ENCODE measurements at places on chromosomes 1 and 21.

GRCh38 chr1:93237021-93237420 lies 56.5 kb downstream of the CCDC18 start:
- DNase-seq, result no peak

GRCh38 chr1:246837418-246838117 lies 94.2 kb downstream of the AHCTF1 start:
- DNase-seq, result no peak

GRCh38 chr1:18261891-18262290 lies 154.3 kb downstream of the IGSF21 start:
- no peak for DNase-seq

GRCh38 chr21:40052276-40052675 lies 185.0 kb downstream of the PCP4 start:
- DNase-seq, result no peak

GRCh38 chr1:70220517-70221237 lies 503 bp upstream of the SRSF11 start:
- DNase-seq, result no peak

DNA sequence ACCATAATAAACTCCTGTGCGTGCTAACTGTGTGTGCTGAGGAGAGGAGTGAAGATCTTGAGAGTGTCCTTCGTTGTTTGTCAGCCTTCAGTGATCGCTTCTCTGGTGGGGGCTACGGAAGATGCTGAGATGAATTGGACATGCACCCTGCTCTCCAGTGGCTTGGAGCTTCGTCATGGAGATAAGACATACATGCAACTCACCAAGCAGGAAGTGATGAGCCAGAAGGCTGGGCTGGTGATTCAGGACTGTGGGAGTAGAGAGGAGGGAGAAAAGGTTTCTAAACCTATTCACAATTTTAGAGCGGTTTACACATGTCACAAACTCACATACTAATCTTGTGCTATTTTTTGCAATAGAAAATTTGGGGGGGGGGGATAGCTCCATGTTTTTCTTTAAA lies 128.9 kb upstream of the ADAR start:
- no peak for DNase-seq

- no peak for DNase-seq
Measured at GRCh38 chr1:61978796-61979195, 215.9 kb upstream of the L1TD1 start.

- DNase-seq, result no peak
Measured at GRCh38 chr1:60888126-60888525, 194.2 kb upstream of the NFIA start.
